ENCODE measurements at places on chromosomes 4 and X. TPM values are rescaled to one million over a fixed set of nuclear protein-coding genes. Genes with fewer than 3 reads are reported as not detected.
A peak's percentile ranks its signal among the peaks of the same experiment; 100 is the strongest.

The SMIM10L2A gene
- total RNA-seq = 0.11 TPM

- 0 out of 2 replicates have a peak, but pooled peaks cover 2% of the 10 kb centered on the region for H3K36me3 ChIP-seq
- H3K27me3 ChIP-seq = no peaks in the 10 kb centered on the region
- no peak overlapping the region for H3K4me3 ChIP-seq
- no peaks in the 10 kb centered on the region for H3K4me1 ChIP-seq
- no peak overlapping the region for H3K27ac ChIP-seq
Measured at GRCh38 chrX:2592279-2592678, 91.5 kb upstream of the DHRSX start.

GRCh38 chr4:15327311-15328298 is 100.2 kb upstream of the C1QTNF7 start:
- no peaks in the 10 kb centered on the region for H3K4me1 ChIP-seq
- no peaks in the 10 kb centered on the region for H3K27me3 ChIP-seq
- H3K36me3 ChIP-seq = no peaks in the 10 kb centered on the region
- no peak overlapping the region for H3K4me3 ChIP-seq
- no peak for DNase-seq

- no peaks in the 10 kb centered on the region for H3K27me3 ChIP-seq
- H3K36me3 ChIP-seq = no peaks in the 10 kb centered on the region
- no peak for DNase-seq
- H3K4me3 ChIP-seq = no peak overlapping the region
Measured at GRCh38 chr4:7945709-7946380, 6.2 kb upstream of the AFAP1 start.

GRCh38 chrX:100895365-100896075 is 21.4 kb upstream of the NOX1 start:
- H3K4me1 ChIP-seq = no peaks in the 10 kb centered on the region
- no peak overlapping the region for H3K27ac ChIP-seq
- peak; percentile 65 for DNase-seq
- H3K4me3 ChIP-seq = no peak overlapping the region
- H3K36me3 ChIP-seq = no peaks in the 10 kb centered on the region
- H3K27me3 ChIP-seq = no peaks in the 10 kb centered on the region

DNA sequence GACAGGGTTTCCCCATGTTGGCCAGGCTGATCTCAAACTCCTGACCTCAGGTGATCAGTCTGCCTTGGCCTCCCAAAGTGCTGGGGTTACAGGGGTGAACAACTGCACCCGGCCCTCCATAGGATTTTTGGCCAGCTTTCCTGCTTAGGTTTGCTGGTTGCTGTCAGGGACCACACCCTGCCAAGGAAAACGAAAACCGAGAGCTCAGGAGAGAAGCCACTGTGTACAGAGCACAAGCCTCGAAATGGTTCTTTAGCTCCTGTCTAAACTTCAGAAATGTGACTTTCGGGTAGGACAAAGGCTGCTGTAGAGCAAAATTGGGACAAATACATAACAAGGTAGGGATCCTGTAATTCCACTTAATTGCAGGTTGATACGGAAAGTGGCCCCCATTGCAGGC is 146.3 kb upstream of the ATP6AP2 start:
- DNase-seq = no peak
- no peaks in the 10 kb centered on the region for H3K4me1 ChIP-seq
- H3K27ac ChIP-seq = no peak overlapping the region
- no peak overlapping the region for H3K4me3 ChIP-seq
- H3K27me3 ChIP-seq = no peaks in the 10 kb centered on the region

The CLTRN gene
- 0.18 TPM for total RNA-seq

The SETD7 gene
- total RNA-seq = 59.4 TPM

DNA sequence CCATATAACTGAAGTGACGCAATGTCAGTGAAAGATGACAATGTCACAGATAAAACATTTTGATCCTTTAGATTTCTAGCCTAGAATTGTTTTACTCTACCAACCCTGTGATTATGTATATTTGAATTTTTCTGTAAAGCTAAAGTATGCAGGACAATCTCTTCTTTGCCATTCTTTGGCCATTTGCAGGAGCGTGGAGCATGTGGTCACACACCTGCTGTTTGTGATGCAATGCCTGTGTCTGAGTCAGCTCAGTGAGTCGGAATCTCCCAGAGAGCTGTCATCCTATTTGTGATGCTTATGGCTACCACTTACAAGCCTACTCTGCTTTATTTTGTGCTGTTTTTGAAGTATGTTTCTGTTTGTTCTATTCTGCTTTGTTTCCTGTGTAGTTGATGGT is 214.5 kb downstream of the NAF1 start:
- no peaks in the 10 kb centered on the region for H3K36me3 ChIP-seq
- H3K4me3 ChIP-seq = no peak overlapping the region
- H3K4me1 ChIP-seq = no peaks in the 10 kb centered on the region
- H3K27ac ChIP-seq = no peak overlapping the region
- DNase-seq = no peak
- H3K27me3 ChIP-seq = no peaks in the 10 kb centered on the region

The CTSO gene
- 18.9 TPM for total RNA-seq

GRCh38 chr4:77600521-77601451 is 4.8 kb upstream of the CXCL13 start:
- H3K27me3 ChIP-seq = no peaks in the 10 kb centered on the region
- no peak overlapping the region for H3K4me3 ChIP-seq
- no peaks in the 10 kb centered on the region for H3K36me3 ChIP-seq
- no peak overlapping the region for H3K27ac ChIP-seq

- H3K36me3 ChIP-seq = no peaks in the 10 kb centered on the region
- no peak overlapping the region for H3K4me3 ChIP-seq
- no peaks in the 10 kb centered on the region for H3K4me1 ChIP-seq
- H3K27ac ChIP-seq = no peak overlapping the region
- DNase-seq = no peak
- H3K27me3 ChIP-seq = no peaks in the 10 kb centered on the region
Measured at GRCh38 chr4:61911313-61911756, 711.2 kb downstream of the ADGRL3 start.

- no peaks in the 10 kb centered on the region for H3K36me3 ChIP-seq
- no peaks in the 10 kb centered on the region for H3K27me3 ChIP-seq
- no peak overlapping the region for H3K4me3 ChIP-seq
- DNase-seq = no peak
- no peaks in the 10 kb centered on the region for H3K4me1 ChIP-seq
Measured at GRCh38 chr4:74108457-74109115, 9.6 kb upstream of the CXCL2 start.

- peaks cover 4% of the 10 kb centered on the region for H3K4me1 ChIP-seq
- H3K27me3 ChIP-seq = no peaks in the 10 kb centered on the region
- H3K4me3 ChIP-seq = no peak overlapping the region
- H3K36me3 ChIP-seq = no peaks in the 10 kb centered on the region
Measured at GRCh38 chrX:136064661-136065043, 79.4 kb downstream of the SLC9A6 start.

DNA sequence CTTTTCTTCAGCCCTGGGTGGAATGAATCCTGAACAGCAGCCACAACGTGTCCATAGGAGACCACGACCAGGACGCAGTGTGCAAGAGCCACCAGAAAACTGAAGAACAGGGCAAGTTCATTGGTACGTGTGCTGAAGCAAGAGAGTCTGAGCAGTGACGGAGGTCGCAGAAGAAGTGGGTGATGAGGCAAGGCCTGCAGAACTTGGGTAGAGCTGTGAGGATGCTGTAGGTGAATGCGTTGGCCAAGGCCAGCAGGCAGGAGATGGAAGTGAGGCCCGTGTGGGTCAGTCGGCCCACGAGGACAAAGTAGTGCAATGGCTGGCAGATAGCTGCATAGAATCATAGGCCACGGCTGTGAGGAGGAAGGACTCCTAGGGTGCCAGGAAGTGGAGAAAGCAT is 5.6 kb upstream of the CTAG2 start:
- H3K36me3 ChIP-seq = no peaks in the 10 kb centered on the region
- peaks cover 2% of the 10 kb centered on the region for H3K4me1 ChIP-seq
- H3K27ac ChIP-seq = no peak overlapping the region
- no peak overlapping the region for H3K4me3 ChIP-seq
- no peak for DNase-seq
- H3K27me3 ChIP-seq = no peaks in the 10 kb centered on the region

The TCP11X1 gene
- total RNA-seq = not detected

- H3K27me3 ChIP-seq = no peaks in the 10 kb centered on the region
- no peaks in the 10 kb centered on the region for H3K4me1 ChIP-seq
- DNase-seq = no peak
- H3K4me3 ChIP-seq = no peak overlapping the region
- no peaks in the 10 kb centered on the region for H3K36me3 ChIP-seq
Measured at GRCh38 chr4:41334182-41334581, 77.5 kb downstream of the UCHL1 start.

The ABCG2 gene
- total RNA-seq = not detected

The PRDM8 gene
- not detected for total RNA-seq

DNA sequence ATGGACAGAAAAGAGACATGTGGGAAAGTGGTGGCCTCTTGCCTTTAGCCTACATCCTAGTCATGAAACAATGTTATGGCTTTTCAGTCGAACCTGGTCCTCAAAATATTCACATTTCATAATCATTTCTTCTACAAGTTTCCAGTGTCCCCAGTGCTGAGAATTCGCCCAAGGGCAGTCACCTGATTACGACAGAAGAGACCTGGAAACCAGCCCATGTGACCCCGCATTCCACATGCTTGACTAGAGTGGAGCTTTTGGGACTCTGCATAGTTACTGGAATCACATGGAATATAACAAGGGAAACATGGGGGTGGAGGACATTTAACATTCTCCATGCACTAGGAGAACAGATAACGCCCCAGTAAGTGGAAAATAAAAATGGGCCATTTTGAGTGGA is 100.1 kb downstream of the PPARGC1A start:
- H3K27ac ChIP-seq = no peak overlapping the region
- H3K27me3 ChIP-seq = no peaks in the 10 kb centered on the region
- DNase-seq = no peak

GRCh38 chr4:168440442-168441264 is 39.6 kb downstream of the DDX60L start:
- H3K27me3 ChIP-seq = no peaks in the 10 kb centered on the region
- no peak overlapping the region for H3K4me3 ChIP-seq
- no peak for DNase-seq
- H3K4me1 ChIP-seq = peaks cover 4% of the 10 kb centered on the region
- H3K36me3 ChIP-seq = no peaks in the 10 kb centered on the region

The TCEANC gene
- 3.4 TPM for total RNA-seq

The ADH1C gene
- not detected for total RNA-seq

GRCh38 chr4:65450899-65451298 is 219.4 kb downstream of the EPHA5 start:
- no peak for DNase-seq
- H3K27ac ChIP-seq = no peak overlapping the region
- H3K27me3 ChIP-seq = no peaks in the 10 kb centered on the region
- H3K36me3 ChIP-seq = no peaks in the 10 kb centered on the region

DNA sequence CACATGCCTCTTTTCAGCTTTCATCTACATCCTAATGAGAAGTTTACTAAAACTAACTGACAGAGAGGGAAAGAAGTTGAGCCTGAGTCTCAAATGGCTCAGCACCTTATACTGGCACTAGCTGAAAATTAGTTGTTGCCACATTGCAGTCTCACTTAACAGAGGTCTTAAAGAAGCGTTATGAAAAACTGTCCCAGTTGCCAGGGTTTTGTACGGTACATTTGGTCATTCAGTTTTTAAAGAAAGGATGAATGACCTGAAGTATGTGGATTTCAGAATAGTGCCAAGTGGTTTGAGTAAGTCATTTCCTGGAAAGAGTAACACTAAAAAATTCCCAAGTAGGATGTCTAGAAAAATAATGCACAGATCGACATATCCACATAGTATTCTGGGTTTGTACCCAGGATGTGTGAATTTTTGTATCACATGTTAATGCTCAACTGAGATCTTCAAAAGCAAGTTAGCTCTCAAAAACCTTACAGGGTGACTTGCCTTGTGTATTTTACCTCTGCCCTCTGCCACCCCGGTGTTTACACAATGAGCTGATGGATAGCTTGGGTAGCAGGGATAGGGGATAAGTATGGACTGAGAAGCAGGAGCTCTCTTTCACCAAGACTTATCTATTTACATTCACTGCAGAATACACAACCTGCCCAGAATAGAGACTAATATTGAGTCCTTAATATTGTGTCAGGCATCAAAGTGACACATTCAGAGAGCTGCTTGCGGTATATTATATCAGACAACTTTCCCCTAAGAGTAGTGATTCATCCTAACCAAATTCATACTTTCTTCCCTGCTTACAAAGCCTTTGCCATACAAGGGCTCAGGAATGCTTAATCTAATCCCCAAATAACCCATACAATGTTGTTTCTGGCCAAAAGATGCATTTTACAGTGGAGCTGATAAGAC is 1075.7 kb upstream of the PABPC4L start:
- no peak for DNase-seq
- H3K4me1 ChIP-seq = no peaks in the 10 kb centered on the region
- H3K4me3 ChIP-seq = no peak overlapping the region

The ASB9 gene
- total RNA-seq = not detected

DNA sequence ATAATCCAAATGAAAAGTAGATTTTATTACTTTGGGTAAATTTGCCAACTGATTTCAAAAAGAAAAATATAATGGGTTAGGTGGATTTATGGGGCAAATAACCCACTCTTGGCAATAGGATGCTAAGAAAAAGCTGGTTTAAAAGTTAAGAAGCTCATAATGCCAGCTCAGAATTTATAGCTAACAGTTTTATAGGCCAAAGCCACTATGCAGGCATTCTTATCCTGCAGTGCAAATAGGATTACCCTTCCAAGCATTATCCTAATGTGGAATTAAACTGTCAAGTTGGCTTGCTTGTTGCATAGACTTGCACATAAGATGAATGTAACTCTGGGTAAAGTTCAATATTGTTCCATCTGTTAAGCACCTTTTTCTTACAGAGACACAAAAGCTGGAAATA is 703.0 kb downstream of the PCDH18 start:
- DNase-seq = no peak
- H3K27ac ChIP-seq = no peak overlapping the region
- no peaks in the 10 kb centered on the region for H3K27me3 ChIP-seq

GRCh38 chr4:78322032-78322431 is 229.5 kb upstream of the ANXA3 start:
- H3K27ac ChIP-seq = no peak overlapping the region
- H3K4me1 ChIP-seq = no peaks in the 10 kb centered on the region
- no peak for DNase-seq
- H3K4me3 ChIP-seq = no peak overlapping the region
- H3K36me3 ChIP-seq = no peaks in the 10 kb centered on the region

DNA sequence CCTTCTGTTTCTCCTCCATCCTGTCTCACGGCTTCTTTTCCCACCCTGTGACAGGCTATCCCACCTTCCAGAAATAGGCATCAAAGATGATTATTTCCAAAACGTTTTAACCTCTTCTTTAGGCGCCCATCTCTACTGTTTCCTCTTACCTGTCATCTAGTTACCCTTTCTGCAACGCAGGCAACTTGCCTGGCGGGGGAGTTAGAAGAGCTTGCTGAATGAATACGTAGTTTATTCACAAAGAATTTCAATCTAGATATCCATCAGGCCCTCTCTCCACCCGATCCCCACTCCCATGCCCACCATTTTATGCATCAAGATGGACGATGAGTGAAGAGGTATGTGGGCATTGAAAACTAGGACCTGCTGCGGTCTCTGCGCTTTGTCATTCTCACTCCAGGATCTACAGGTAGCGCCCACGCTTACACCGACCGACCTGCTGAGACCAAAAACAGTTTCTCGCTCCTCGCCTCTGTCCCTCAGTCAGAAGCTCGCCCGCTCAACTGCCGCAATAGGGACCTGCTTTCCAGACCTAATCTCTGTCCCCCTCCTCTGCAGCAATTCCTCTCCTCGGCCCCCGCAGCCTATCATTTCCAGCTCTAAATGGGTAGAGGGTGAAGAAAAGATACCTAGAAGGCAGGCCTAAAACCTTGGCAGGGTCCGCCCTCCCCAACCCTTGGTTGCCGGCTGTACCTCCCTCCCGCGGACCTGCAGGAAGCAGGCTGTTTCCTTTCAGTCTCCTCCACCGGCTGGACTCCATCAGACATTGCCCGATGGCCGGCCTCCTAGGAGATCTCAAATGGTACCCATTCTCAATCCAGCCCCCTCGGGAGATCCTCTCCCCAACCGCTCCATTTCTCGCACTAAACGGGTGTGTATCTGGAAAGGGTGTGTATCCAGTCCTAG is 624 bp downstream of the BEX5 start:
- H3K36me3 ChIP-seq = no peaks in the 10 kb centered on the region
- H3K27me3 ChIP-seq = no peaks in the 10 kb centered on the region
- peak overlapping the region; percentile 69 for H3K4me3 ChIP-seq

All from Karpas-422 (cell line).